AG20443 (cell line): ENCODE measurements at places on chromosomes 6 and 20.

GRCh38 chr6:111806165-111806547 lies 67.1 kb downstream of the FYN start:
- DNase-seq, result no peak

GRCh38 chr6:129312880-129313279 lies 397.1 kb downstream of the ARHGAP18 start:
- DNase-seq, result peak; percentile 86

GRCh38 chr6:87922196-87922946 lies 125.3 kb upstream of the SPACA1 start:
- DNase-seq, result no peak

GRCh38 chr20:35510951-35511735 lies 18.3 kb downstream of the C20orf173 start:
- DNase-seq, result no peak

- DNase-seq, result no peak
Observed at GRCh38 chr20:44941120-44941691, 19.0 kb downstream of the TOMM34 start.

DNA sequence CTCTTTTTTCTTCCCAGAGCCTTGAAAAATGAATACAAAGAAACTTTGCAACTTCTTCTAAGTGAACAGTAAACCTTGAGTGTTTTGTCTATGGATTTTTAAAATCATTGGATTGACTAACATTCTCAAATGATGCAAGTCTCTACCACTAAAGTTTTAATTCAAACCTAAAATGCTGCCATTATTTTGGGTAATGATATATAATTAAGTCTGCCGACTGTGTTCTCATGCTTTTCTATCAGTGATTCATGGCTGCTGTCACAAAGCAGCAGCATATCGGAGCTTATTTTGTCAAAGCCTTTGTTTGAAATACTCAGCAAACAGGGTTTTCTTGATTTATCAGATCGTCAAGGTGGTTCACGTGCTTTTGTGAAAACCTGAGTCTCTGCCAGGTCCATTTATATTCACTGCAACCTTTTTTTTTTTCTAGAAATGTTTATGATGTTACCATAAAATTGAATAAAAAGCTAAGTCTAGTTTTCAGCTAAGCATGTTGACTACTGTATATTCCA lies 96.3 kb downstream of the GJA1 start:
- DNase-seq, result no peak

DNA sequence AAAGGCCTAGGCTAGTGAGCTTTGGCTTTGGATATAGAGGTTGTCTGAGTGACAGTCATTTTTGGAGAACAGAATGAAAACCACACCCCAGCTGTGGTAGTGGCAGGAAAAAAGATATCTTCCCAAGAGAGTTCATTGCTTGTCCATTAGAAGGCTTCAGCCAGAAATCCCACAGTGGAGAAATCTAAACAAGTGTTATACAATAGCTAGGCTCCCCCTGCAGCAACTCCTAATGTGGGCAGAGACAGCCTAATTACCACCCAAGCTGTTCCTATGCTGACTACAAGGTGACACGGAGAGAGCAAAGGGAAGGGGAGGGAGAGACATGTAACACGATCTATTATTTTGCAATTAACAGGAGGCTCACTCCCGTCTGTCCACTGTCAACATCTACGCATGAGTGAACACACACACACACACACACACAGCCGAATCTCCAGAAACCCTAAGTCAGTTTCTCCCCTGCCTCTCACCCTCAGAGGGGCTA lies 147.5 kb upstream of the TCF21 start:
- DNase-seq, result peak; percentile 24

GRCh38 chr20:11807054-11808048 lies 110.3 kb upstream of the BTBD3 start:
- peak; percentile 82 for DNase-seq

DNA sequence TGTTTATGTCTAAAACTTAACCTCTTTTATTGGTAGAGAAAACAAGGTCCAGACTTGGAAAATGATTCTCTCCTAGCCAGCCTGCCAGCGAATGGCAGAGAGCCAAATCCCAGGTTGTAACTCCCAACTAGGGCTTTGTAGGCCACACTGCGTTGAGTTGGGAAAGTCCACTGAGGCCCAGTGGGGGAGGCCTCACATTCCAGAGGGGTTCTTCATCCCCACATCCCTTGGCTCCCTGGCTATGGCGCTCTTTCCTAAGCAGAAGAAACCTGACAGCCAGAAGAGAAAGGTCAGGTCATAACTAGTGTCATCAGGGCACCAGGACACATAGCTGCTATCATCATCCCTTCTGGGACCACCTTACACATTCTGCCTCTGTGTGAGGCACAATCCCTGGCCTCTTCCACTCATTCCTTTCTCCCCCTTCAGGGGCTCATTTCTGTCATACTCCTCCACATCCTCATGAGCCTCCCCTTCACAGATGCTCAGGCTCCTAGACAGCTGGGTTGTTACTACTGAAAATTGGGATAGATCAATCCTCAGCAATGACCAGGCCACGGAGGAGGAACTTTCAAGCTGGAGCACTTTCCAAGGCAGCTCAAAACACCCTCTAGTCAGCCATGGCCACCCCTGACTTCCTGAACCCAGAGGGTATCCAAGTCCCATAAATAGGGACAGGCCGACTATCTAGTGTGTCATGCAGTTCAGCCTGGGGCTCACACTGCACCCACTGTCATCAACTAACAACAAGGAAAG lies 48.6 kb downstream of the TCP11 start:
- DNase-seq, result peak; percentile 84

DNA sequence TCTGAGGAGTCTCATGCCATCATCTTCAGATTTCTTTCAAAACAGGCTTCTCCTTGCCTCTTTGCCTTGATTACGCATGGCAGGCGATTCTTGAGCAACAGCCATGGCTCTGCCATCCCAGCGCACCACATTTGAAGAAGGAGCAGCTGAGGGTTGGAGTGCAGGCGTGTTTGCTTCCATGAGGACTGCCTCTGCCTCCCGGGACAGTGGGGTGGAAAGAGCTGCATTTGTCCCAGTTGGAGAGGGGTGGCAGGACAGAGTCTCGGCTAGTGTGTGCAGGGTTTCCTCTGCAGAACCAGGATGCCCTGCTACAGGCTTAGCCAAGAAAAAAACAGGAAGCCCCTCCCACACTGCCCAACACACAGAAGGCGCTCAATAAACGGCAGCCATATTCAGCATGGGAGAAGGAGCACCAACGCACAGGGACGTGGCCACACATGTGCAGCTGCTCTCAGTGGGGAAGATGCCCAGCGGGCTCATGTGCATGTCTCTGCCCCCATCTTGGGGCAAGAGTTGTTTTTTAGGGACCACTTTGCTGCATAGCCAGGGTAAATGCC lies 36.6 kb downstream of the IRF4 start:
- no peak for DNase-seq

- no peak for DNase-seq
Observed at GRCh38 chr6:16257999-16258708, 19.8 kb downstream of the GMPR start.

GRCh38 chr6:142898927-142899895 lies 45.8 kb downstream of the HIVEP2 start:
- no peak for DNase-seq

DNA sequence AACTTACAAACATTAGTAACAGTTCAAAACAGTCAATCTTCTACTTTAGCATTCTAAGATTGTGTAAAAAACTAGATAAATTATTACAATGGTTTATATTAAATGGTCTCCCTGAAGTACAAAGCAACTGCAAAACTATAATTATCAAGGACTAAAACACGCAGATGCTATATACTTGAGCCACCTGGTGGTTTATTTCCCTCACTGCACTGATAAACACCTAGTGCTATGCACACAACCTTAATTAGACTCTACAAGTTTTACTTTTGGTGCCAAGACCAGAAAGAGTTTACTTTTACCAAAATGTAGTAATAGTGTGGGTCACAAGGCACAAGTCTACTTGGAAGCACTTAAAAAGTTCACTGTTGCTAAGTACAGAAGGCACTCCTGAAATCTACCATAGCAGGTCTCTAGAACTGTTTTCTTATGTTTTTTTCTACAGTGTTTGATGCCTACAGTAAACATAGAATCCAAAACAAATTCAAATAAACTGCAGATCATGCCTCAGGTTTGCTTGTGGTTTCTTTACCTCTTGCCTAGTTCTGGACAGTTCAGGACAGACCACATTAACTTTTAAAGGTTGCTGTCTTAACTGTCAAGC lies 49.2 kb downstream of the GMDS start:
- peak; percentile 43 for DNase-seq

- no peak for DNase-seq
Observed at GRCh38 chr20:62117362-62117646, 5.0 kb upstream of the LSM14B start.

DNA sequence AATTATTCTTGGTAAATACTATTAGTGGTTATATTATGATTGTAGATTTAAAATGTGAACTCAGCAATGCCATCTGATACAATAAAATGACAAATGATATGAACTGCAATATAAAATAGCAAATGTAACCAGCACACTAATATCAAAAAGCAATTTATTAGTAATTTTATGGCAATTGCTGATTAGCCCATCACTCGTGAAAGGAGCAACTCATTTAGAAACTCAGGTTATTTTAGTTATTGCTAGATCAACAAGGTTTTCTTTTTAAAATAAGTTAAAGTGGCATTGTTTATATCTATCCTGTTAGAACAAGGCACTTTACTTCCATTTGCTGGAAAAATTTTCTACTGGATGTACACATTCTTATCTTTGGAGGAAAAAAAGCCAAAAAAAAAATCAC lies 18.4 kb upstream of the MCUR1 start:
- no peak for DNase-seq

DNA sequence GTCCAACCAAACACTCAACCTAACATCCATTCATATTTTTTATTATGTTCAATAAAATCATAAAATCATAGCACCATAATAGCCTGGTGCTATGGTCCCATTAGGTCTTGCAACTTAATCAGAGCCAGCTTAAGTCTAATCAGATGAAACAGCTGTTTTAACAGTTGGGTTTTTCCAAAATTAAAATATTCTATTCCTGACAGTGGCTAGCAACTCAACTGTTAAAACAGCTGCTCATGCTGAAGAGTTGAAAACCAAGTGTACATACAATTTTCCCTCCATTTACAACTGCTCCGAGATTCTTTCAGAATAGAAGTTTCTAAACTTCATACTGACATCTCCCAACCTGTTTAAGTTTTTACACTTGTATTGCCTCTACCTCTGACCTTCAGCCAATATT lies 89.5 kb downstream of the UBE3D start:
- no peak for DNase-seq

DNA sequence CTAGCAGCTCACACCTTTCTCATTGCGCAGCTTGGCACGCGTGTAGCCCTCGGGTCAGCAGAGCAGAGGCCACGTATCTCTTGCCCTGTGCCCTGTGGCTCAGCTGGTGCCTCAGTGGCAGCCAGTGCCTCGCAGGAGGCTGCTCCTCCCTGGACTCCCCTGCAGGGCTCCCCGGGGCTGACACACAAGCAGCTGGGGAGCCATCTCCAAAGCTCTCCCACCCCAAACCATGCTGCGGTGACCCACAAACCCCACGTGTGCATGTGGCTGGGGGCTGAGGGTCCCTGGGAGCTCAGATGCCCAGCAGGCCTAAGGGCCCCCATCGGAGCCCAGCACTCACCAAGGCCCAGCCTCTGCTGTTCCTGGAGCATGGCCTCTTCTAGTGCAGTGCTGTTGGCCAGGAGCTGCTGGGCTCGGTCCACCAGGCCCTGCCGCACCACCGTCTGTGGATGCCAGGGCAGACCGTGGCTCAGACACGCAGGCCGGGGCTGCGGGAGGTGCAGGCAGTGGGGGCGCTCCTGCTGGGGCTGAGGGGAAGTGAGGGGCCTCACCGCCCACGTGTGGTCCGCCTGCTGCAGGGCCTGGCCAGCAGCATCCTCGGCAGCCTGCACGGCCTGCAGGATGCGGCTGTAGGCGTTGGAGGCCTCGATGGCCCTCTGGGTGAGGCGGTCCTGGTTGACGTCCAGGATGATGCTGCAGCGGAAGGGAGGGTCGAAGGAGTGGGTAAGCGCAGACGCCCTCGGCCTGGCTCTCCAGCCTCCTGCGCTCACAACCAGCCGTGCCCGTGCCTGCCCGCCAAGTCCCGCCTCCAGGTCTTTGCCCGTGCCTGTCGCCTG lies 13.8 kb downstream of the ADRM1 start:
- no peak for DNase-seq

GRCh38 chr20:48605364-48606171 lies 222.2 kb downstream of the PREX1 start:
- no peak for DNase-seq

DNA sequence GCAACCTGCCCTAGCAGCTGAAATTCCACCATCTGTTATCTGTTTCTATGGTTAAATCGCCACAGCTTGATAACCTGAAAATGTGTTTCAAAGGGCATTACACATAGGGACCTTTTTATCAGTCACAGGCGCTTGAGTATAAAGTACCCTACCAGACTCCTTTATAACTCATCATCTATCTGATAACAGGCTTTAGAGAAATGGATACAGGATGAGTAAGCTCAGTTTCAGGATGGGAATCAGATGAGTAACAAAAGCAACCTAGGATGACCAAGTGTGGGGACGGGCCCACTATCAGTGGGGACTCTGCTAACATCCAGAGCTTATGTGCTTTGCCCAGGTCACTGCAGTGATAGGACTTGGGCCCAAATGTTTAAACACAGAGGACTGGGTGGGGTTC lies 75.6 kb downstream of the PRND start:
- DNase-seq, result no peak

DNA sequence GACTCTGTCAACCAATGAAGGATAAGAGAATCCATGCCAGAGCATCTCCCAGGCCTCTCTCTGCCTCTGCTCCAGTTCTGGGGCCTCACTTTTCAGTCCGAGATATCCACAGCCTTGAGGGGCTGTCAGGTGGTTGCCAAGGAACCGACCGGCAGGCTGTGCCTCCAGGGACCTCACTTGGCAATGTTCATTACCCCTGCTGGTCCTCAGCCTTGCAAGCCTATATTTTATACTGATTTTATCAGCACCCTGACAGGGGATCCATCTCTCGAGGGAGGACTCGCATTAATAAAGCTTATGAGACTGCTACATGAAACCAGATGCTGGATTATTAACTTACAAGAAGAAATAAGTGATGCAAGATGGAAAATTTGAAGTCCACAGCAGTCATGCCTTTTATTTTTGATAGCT lies 39.9 kb downstream of the TMC2 start:
- no peak for DNase-seq

DNA sequence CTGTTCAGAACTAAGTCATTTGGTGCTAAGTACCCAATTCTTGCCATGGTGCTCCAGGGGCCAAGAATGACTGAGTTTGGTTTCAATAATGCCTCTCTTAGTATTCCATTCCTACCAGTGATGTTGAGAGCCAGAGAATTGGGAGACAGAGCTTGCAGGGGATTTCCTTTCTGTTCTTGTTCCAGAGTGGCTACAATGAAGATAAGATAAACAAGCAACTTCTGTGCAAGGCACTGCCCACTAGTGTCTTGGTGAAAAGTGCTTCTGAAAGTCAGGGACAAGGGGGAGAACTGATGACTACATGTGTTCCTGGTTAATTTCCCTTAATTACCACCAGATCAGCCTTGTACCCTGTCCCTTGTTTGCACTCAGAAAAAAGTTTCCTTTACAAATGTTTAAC lies 421.6 kb downstream of the BCKDHB start:
- no peak for DNase-seq

- DNase-seq, result no peak
Observed at GRCh38 chr20:62824476-62825332, 7.9 kb downstream of the COL9A3 start.

GRCh38 chr6:139172567-139172966 lies 37.7 kb downstream of the HECA start:
- DNase-seq, result no peak
